Esophagus mucosa (tissue), 1 donor: ENCODE measurements at places on chromosomes 7 and 10.
A peak's percentile ranks its signal among the peaks of the same experiment; 100 is the strongest.

DNA sequence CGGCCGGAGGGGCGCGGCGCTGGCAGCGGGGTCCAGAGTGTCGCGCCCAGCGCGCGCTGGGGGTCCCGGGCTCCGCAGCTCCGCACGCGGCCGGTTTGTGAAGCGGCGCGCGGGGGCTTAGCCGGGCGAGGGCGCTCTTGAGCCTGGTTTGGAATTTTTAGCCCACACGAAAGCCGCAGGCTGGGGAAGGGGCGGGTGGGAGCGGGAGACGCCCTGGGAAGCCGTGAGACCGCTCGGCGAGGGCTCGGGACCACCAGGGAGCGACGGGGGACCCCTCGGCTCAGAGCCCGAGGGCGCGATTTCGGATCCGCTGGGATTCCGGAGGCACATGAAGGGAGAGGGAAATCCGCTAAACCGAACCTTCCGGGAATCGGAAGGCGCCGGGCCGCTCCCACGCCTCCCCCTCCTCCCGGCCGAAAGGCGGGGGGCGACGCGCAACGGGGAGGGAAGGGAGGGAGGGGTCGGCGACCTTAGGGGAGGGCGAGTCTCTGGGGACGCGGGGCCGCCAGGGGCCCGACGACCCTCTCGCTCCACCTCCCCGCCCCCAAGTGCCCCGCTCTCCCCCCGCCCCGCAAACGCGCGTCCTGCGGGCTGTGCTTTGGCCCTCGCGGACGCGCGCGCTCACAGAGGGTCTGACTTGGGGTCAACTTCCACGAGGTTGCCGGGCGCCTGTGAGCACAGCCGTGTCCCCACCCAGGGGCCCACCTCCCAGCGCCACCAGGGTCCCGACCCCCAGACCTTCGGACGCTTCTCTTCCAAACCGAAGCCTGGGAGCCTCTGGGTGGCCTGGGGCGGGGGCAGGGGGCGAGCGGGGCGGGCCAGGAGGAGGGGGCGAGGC, 5.1 kb upstream of the ELFN1 start:
- ATAC-seq, result peak; percentile 7

- ATAC-seq, result no peak
These were observed 14.8 kb downstream of the RBM17 start for GRCh38 chr10:6103591-6103990.

GRCh38 chr10:30988831-30989435, 42.7 kb downstream of the ZNF438 start:
- no peak for ATAC-seq

DNA sequence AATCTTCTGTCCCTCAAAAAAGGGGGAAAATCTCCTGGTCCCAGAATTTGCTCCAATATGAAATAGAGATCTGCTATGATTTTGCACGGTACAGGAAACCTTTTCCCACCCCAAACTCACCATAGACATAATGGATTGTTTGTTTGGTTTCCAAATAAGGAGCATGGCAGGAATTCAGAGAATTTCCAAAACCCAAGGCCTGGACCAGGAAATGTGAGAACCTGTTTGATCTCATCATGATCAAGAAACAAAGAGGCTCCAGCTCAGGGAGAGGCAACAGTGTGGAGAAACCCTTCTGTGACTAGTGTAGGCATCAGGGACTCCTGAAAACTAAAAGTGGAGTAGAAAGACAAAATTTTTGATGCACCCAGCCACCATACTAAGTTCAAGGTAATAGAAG, 1548.1 kb upstream of the LRRTM3 start:
- no peak for ATAC-seq

DNA sequence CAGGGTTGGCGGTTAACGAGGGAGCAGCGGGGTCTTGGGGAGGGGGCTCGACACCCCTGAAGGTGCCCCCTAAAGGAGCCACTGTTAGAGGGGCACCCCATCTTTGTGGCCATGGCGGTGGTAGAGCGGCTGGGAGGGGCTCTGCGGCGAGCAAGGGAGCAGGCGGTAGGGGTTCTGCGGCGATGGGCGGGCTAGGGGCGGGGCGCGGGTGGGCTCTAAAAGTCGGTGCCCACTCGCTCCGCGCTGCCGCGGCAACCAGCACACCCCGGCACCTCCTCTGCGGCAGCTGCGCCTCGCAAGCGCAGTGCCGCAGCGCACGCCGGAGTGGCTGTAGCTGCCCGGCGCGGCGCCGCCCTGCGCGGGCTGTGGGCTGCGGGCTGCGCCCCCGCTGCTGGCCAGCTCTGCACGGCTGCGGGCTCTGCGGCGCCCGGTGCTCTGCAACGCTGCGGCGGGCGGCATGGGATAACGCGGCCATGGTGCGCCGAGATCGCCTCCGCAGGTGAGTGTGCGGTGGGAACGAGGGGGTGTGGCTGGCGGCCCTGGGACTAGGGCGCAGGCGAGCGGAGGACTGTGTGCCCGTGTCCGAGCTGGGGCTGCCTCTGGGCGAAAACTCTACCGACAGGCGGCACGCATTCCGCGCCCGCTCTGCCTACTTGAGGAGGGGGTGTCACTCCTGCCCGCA, at the start of gene MEST:
Gene MEST (plus strand): TSS at position 245 of the 682 bp plus-strand sequence. CDS start 229 bp downstream, at position 474.
- peak; percentile 45 for ATAC-seq

- ATAC-seq, result no peak
These were observed 191.2 kb upstream of the MGMT start for GRCh38 chr10:129275886-129276285.

DNA sequence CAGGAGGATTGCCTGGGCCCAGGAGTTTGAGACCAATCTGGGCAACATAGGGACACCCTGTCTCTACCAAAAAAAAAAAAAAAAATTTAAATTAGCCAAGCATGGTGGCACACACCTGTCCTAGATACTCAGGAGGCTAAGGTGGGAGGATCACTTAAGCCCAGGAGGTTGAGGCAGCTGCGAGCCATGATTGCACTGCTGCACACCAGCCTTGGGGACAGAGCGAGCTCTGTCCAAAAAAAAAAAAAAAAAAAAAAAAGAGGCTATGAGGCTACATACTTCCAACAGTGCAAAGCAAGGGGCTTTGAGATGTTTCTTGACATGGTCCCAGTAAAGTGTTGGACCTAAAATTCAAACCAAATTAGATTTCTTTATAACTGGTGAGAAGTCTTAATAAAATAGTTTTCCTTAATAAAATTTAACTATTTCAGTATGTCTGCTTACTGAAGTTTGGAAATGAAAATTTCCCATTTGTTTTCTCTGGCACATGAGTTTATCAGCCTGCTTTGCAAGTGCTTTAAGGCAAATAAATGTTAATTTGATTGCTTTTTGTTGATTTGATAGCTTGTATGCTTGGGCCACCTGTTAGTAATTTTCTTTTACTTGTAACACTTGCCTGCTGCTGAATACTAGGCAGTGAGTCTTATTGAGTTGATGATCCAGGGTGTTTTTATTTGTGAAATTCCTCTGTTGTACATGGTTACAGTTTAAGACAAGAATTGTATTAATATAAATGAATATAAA, 16.1 kb downstream of the CALU start:
- ATAC-seq, result no peak

GRCh38 chr7:54788664-54789063, 29.7 kb upstream of the SEC61G start:
- peak; percentile 94 for ATAC-seq
